Thoracic aorta (tissue), 2 donors: ENCODE measurements at places on chromosomes 13 and 19. TPM values are rescaled to one million over a fixed set of nuclear protein-coding genes. Genes with fewer than 3 reads are reported as not detected.

TMEM238 gene
- not detected for total RNA-seq

TIMM13 gene
- total RNA-seq: 23.4 TPM

VSTM1 gene
- not detected for total RNA-seq

FOXA3 gene
- not detected for total RNA-seq

BST2 gene
- 144 TPM for total RNA-seq

ATP4A gene
- 0.35 TPM for total RNA-seq

ENOX1 gene
- 2.3 TPM for total RNA-seq

SLC10A2 gene
- total RNA-seq: not detected

KASH5 gene
- not detected for total RNA-seq

NCR1 gene
- total RNA-seq: 2.2 TPM

CD37 gene
- total RNA-seq: 29.8 TPM

LMTK3 gene
- total RNA-seq: 4.5 TPM

RASIP1 gene
- total RNA-seq: 11.6 TPM

TMIGD2 gene
- not detected for total RNA-seq
